ENCODE measurements at places on chromosomes 7 and 10. TPM values are rescaled to one million over a fixed set of nuclear protein-coding genes. Genes with fewer than 3 reads are reported as not detected.

BAZ1B gene
- 68.6 TPM for total RNA-seq

TRIL gene
- 0.37 TPM for total RNA-seq

MSMB gene
- total RNA-seq = not detected

OPN1SW gene
- not detected for total RNA-seq

MYH16 gene
- 0.87 TPM for total RNA-seq

All from A375 (cell line).